Activated T-cell treated with anti-CD3 and anti-CD28 coated beads, Interleukin-2, amount 50 U/mL, for 48 hours (primary cell): ENCODE measurements at places on chromosomes 1 and 21.

- DNase-seq, result no peak
These were observed 15.6 kb upstream of the AIM2 start for GRCh38 chr1:159092036-159092760.

- no peak for DNase-seq
These were observed 179.3 kb downstream of the VAV3 start for GRCh38 chr1:107785496-107786202.

DNA sequence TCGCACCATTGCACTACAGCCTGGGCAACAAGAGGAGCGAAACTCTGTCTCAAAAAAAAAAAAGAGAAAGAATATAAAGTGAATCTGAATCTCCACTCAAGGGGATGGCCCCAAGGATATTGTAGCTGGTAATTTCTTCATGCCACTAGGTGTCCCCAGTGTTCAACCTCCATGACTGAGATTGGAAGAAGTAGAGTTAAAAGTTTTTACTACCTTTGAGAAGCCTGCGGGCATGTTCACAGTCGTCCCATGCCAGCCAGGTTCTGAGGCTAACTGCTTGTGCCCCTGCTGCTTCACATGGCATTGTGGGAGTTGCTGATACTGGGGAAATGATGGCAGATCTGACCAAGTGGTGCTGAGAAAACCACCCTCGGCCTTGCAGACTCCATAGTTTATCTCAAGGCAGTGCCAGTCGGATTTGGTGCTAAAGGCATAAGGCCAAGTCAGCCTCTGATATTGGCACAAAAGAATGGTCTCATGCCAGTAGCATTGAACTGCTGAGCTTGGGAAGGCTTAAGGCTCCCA lies 10.8 kb upstream of the SHISA4 start:
- DNase-seq, result no peak

DNA sequence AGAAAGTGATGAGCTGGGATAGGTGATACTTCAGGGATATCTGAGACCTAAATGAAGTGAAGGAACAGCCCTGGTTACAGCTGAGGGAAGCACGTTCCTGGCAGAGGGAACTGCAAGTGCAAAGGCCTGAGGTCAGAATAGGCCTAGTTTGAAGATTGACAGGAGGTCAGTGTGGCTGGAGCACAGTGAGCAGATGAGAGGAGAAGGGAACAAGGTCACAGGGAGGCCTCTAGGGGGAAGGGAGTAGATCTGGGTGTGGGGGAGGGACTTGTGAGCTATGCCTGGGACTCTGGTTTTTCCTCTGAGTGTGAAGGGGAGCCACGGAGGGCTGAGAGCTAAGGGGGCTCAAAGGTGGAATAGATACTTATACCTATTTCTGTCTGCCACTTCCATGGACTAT lies 736.4 kb downstream of the MATN1 start:
- DNase-seq, result no peak

DNA sequence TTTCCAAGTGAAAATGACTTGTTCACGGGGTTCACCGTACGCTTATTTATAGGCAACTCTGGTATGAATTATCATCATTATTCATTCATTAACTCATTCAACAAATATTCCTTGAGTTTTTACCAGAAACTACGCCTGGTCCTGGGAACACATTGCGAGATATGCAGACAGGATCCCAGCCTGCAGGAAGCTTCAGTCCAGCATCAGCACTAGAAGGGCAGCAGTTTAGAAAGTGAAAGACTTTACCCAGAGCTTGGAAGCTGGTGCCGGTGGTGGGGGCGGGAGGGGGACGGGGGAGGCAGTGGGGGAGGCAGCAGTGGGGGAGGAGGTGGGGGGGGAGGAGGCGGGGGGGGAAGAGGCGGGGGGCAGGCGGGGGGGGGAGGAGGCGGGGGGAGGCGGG lies 55.9 kb downstream of the SETD4 start:
- no peak for DNase-seq

DNA sequence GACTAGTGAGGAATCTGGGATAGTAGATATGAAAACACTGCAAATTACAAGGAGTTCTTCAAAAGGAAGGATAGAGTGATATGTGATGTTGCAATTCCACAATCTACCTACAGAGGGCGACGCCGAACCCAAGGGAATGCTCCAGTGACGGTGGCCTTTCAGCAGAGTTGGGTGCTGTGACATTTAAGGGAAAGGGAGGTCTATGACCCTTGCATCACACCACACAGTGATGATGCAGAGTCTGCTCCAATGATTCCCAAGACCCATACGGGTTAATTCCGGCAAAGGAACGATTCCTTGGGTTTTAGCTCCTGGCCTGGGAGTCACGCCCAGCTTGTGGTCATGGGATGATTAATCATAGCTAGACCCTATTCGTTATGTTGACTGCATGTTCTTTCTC lies 123.0 kb upstream of the IGSF21 start:
- peak; percentile 38 for DNase-seq

DNA sequence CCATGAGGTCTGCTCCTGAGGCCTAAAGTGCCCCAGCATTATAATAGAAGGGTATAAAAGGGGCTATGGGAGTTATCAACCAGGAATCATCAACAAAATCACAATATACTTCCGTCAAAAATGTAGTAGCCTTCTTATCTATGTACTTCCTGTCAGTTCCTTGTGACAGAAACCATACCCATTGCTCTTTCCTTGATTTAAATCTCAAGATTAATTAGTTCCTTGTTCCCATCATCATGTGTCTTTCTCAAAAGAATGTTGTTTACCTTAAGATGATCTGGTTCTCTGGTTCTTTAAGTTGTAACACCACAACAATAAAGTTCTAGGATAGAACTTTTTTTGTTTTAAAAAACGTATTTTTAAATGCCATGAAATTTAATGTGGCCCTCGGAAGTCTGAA lies 833.3 kb downstream of the LTN1 start:
- no peak for DNase-seq

DNA sequence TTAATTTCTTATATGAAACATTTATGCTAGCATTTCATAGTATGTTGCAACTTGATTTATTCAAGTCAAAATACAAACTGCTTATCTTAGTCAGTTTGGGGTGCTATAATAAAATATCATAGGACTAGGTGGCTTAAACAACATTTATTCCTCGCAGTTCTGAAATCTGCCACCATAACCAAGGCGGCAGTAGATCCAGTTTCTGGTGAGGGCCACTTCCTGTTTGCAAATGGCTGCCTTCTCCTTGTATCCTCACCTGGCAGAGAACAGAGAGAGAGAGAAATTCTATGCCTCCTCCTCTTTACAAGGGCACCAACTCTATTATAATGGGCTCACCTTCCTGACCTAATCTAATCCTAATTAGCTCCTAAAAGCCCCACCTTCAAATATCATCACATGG lies 76.1 kb upstream of the RGS2 start:
- DNase-seq, result no peak

- DNase-seq, result no peak
These were observed 17.5 kb upstream of the YRDC start for GRCh38 chr1:37825506-37825905.

DNA sequence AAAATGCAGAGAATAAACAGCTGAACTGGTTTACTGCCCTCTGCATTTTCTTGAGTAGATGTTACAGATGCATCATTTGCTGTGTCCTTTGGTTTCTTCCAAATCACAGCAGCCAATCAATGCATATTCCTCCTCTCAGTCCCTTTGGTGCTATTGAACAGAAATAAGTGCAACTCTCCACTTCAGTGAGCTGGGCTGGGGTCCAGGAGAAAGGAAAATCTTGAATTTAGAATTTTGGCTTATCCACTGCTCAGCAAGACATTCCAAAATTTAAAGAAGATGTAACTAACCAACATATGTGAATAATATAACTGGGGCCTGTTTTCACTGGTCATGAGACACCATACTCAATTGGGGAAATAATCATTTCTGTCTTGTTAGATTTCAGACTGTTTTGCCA lies 39.2 kb downstream of the PRMT6 start:
- DNase-seq, result no peak

- DNase-seq, result no peak
These were observed 294.0 kb downstream of the SMYD3 start for GRCh38 chr1:246213036-246213435.

DNA sequence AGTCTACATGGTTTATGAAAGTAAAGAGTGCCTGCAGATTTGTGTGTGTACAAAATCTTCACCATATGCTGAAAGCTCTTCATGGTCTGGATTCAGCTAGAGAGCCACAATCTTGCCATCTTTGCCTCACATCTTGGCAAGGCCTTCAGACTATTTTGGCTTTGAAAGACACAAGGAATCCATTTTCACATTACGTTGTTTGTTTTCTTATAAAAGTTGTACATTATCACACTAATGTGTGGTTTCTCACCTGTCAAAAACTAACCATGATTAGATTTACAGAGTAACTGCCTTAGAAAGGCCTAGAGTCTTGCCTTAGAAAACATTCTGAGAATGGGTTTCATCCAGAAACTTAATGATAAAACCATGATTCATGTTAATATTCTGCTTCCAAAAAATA lies 494.6 kb downstream of the NEGR1 start:
- DNase-seq, result no peak

DNA sequence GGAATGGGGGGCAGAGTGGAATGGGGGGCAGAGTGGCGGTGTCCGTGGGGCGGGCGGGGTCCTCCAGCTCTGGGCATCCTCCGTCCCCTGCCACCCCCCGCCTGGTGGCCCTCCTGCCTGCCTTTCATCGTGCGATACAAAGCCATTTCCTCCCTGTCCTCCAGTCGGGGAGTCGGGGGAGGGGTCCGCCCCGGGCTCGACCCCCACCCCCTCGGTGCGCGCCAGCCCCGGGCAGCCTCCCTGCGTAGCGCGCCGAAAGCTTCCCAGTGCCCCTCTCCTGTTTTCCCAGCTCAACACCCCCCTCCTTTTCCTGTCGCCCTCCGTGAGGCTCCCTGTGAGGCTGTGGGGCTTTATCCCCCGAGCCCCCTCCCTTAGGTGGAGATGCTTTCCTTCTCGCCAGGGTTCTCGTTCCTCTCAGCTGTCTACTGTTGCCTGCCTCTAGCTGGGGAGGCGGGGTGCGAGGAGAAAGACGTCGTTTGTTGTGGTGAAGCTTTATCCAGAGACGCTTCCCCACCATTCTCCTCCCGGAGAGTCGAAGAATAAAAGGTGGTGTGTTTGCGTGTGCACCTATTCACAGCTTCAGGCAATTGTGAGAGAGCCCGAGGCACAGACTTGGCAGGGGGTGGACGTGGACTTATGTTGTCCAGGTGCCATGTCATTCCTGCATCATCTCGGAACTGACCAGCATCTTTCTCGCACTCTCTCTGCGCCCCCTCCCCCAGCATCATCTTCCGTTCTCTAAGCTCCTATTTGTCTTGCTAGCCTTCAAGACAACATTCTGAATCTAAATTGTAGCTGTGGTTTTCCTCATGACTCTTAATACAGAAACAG lies 848 bp downstream of the DNM3 start:
- peak; percentile 25 for DNase-seq

- DNase-seq, result no peak
These were observed 25.1 kb upstream of the TP53BP2 start for GRCh38 chr1:223870617-223871574.

- peak; percentile 92 for DNase-seq
These were observed 10.7 kb downstream of the FAM229A start for GRCh38 chr1:32351399-32352238.

GRCh38 chr1:40627987-40628902 lies 37.2 kb downstream of the RIMS3 start:
- peak; percentile 56 for DNase-seq

DNA sequence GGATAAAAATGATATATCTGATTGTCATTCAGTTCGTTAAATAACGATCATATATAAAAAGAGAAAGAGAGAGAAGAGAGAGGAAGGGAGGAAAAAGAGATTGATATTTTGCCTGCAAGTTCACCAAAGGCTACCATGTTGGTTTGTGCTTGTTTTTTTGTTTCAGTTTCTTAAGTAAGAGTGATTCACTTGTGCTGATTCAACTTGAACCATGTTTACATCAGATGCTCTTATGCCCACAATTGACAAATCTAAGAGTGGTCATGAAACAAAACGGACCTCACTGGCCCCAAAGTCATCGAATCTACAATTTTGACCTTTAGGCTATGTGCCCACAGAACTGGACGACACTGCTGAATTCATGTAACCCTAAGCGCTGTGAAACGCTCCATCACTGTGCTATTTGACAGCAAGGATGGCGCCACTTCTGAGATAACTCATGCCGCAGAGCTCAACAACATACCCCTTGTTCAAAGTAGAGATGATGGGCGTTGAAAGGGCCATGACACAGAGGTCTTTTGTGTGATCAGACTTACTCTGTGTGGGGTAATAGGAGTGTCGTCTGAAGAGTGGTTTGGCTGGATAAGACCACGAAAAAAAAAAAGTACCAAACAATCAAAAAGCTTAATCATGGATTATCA lies 481.4 kb downstream of the SETD4 start:
- peak; percentile 61 for DNase-seq

DNA sequence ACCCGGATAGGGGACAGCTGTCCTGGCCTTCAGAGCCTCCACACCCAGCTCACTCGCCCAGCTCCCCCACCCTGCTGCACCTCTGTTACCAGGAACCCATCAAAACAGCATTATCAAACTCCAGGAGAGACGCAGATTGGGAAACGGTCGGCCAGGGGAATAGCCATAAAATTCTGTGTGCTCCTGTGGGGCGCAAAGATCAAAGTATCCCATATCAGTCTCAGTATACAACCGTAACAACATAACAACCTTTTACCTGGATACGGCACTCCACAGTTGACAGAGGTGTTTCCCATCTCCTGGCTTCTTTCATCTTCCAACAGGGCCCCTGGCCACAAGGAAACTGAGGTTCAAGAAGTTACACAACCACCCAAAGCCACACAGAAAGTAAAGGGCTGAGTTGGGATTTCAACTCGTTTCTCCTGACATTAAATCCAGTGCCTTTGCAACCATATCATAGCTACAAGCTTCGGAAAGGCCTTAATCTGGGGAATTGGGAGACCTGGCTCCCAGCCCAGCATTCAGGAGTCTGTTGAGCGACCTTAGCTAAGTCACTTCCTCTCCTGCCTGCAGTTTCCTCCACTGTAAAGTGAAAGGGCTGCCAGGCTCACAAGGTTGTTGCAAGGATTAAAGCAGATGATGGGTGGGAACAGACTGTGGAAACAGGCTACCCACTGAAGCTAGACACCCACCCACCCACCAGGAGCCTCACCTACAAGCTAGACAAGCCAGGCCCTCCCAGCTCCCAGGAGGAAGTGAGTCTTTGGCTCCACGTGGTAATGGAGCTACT lies 8.1 kb upstream of the EPHB2 start:
- no peak for DNase-seq

- DNase-seq, result no peak
These were observed 13.5 kb downstream of the ASAP3 start for GRCh38 chr1:23470282-23471070.

GRCh38 chr1:61270761-61271411 lies 188.5 kb downstream of the NFIA start:
- peak; percentile 24 for DNase-seq

GRCh38 chr1:195697130-195697529 lies 911.1 kb downstream of the KCNT2 start:
- DNase-seq, result no peak

DNA sequence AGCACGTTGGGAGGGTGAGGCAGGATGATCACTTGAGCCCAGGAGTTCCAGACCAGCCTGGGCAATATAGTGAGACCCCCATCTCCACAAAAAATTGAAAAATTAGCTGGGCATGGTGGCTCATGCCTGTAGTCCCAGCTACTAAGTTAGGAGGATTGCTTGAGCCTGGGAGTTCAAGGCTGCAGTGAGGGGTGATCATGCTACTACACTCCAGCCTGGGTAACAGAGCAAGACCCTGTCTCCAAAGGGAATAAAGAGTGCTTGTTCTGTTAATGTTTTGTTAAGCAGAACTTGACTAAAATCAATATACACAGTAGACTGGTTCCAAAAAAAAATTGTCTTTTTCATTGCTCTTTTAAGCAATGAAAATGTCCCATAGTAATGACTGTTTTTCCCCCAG lies 146.4 kb downstream of the SYT2 start:
- no peak for DNase-seq

- DNase-seq, result no peak
These were observed 60.6 kb upstream of the SEC16B start for GRCh38 chr1:178030467-178030866.

GRCh38 chr1:162458236-162458635 lies 39.4 kb upstream of the UHMK1 start:
- DNase-seq, result no peak
